Stimulated activated CD8-positive, alpha-beta memory T cell treated with anti-CD3 and anti-CD28 coated beads, Interleukin-15, amount 100 ng/mL, for 1 hour (primary cell): ENCODE measurements at places on chromosomes 3 and 15.

DNA sequence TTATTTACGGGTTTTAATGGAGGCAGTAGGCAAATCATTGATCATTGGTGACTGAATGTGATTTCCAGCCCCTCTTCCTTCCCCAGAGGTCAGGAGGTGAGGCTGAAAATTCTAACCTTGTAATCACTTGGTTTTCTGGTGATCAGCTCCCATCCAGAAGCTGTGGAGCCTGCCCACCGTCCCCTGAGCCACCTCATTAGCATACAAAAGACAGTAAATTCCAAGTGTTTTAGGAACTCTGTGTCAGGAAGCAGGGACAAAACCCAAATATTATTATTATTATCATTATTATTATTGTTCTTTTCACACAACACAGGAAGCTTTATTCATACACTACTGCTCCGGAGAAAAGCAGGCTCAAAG is 18.2 kb downstream of the FOXB1 start:
- no peak for DNase-seq

DNA sequence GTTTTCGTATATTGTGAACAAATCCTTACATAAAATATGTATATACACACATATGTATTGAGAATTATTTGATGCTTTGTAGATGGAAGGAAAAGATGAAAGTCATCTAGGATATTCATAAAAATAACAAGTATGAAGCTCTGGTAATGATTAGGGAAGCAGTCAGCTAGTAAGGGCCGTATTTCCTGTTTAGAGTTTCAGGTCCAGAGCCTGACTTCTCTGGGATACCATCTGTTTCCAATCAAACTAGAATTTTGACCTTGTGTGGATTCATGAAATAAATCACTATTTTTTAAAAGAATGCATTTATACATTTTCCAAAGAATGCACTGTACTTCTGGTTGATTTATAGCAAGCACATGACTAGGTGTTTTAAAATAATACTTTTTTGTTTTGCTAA is 156.1 kb upstream of the CGNL1 start:
- DNase-seq, result no peak

- no peak for DNase-seq
Observed at GRCh38 chr15:56028430-56028829, 35.0 kb upstream of the NEDD4 start.

- no peak for DNase-seq
Observed at GRCh38 chr3:40317061-40317855, 7.8 kb downstream of the EIF1B start.

DNA sequence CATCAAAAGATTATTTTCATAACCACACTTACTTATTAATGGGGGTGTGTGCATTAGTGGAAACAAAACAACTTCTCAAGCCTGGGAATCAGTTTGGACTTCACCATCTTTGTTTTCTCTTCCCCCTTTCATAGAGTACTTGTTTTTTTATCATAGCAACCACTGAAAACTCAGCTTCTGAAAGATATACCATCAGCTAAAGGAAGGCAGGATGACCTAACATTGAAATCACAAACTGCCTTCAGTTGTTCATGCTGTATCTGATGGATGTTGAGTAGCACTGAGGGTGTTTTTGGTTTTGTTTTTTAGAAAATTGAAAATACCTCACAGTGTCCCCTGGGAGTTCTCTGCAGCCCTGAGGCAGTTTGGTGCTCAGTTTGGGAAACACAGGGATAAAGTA is 46.5 kb downstream of the NEK10 start:
- DNase-seq, result no peak

DNA sequence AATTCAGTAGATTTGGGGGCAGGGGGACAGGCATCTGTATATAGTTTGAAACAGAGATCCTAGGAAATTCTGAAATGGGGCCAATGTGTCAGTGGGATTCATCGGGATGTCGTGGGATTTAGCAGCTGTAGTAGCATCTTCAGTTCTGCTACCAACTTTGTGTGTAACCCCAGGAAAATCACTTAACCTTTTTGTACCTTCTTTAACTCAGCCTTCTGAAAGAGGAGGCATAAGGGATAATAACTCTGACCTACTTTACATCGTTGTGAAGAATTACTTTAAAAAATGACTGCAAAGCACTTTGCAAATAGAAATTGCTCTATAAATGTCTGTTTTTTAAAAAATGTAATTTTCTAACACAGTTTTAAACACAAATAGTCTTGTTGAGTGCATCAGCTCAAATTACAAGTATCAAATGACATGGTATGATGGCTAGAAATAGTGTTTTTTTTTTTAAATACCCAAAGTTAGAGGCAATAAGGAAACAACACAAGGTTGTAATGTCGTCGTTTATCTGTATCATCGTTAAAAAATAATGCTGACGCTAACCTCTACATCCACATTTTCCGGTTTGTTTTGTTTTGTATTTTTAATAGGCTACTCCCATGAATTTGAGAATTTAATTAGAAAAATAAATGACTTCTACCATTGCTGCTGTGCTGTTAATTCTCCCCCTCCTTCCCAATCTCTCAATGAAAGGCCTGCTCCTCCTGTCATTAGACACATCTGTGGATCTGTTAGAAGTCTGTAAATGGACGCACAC is 338.5 kb downstream of the PTPRG start:
- no peak for DNase-seq

DNA sequence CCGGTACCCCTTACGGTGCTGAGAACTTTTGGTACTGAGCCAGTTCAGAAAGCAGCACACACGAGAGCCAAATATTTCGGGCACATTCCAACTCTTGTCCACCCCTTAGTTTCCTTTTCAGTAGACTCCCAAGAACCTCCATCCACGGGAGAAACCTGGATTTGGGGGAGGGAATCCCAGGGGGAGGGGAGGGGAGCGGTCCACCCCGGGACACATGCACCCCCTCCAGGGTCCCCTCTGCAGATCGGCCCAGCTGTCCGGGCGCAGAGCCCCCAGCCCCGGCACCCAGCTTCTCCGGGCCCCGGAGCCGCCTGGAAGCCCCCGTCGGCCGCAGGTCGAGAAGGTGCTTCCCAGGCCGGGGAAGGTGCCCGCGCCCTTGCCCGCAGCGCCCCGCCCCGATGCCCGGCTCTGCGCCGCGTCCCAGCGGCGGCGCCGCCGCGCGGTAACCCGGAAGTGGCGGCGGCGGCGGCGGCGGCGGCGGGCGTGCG is 455 bp upstream of the ABHD17C start:
- no peak for DNase-seq

GRCh38 chr3:133329626-133330025 is 70.2 kb upstream of the BFSP2 start:
- no peak for DNase-seq

DNA sequence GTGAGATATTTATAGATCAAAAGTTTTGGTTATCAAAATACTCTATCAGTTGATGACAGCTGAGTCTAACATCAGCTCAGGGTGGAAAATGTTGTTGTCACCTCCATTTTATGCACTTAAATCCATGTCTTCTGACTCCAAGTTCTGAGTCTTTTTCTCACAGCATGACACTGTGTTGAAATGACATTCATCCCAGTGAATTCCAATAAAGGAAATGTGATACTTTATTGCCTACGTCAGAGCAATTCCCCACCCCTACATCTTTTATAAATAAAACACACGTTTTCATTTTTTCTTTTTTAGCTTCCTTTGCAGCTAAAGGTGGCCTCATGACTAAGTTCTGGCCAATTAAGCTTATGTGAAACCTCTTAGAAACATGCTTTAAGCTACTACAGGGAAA is 10.7 kb downstream of the DRD3 start:
- no peak for DNase-seq

DNA sequence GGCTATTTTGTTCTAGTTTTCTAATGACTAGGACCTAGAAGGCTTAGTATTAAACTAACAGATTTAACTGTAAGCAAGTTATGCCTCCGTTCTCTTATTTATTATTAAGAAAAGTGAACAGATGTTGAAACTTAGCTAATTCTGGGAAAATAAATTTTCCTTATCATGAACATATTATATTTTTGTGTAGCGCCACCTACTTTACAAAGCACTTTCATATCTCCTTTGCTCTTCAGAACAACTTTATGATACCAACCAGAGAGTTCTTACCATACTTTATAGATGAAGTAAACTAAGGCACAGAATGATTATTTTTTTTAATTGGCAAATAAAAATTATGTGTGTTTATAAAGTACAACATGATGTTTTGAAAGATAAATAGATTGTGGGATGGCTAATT is 59.4 kb downstream of the NME9 start:
- no peak for DNase-seq

DNA sequence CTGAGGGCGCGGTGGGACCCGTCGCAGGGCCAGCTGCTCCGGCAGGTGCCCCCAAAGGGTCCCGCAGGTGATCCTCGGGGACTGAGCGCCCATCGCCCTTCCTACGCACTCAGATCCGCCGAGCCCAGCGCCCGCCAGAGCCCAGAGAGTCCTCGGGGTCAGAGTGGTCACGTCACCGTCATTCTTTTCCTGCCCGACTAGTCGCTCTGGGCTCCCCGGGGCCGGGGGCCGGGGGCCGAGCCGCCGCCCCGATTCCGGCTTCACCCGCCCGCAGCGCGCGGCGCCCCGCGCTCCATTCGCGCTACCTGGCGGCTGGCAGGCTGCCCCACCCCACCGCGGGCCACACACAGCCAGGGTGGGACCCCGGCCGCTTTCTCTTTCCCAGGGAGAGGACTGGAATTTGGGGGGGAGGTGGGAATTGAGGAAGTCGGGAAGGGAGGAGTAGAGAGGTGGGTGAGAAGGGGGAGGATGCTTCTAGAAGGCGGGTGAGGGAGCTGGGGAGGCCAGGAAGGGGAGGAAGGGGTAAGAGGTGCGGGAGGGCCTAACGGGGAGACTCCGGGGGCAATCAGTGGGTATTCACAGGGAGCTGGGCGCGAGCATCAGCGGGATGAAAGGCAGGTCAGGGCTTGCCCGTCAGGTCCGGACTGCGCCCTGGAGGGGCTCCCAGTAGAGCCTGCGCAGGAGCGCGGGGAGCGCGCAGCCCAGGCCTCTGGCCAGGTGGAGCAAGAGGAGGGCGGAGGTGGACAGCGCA is 36.1 kb upstream of the EPHB3 start:
- no peak for DNase-seq

- no peak for DNase-seq
Observed at GRCh38 chr3:104108522-104108921, 1258.2 kb upstream of the ALCAM start.

DNA sequence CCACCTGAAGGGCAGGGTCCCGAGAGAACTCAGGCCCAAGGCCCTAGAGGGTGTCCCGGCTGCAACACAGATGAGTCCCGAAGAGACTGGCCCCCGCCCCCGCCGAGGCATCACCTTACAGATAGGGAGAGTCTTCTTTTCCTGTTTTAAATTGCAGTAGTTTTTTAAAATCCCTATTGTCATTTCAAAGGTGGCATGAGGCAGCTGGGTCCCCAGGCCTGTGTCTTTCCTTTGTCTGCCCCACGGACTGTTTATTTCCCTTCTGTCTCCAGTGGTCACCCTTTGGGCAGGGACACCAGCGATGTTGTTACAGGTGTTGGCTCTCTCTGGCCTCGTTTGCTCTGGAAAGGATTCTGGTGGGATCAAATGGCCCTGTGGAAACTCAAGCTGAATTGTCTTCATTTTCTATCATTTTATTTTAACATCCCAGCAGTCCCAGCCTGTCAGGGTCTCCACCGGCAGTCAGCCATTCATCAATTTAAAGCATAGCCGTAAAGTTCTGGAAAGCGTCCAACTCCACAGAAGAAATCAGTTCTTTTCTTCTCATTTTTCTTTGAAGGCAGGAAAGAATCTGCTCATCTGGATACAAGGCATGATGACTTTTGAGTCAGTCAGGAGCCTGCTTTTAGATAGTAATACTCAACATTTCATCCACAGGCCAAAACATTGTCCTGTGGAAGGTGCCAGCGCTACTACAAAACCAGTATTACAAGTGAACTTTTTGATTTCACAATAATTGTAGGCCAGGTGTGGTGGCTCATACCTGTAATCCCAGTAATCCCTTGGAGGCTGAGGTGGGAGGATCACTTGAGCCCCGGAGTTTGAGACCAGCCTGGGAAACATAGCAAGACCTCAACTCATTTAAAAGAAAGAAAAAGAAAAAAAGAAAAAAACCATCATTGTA is 96.2 kb downstream of the HES1 start:
- no peak for DNase-seq

- no peak for DNase-seq
Observed at GRCh38 chr3:30078736-30079135, 527.7 kb upstream of the TGFBR2 start.

DNA sequence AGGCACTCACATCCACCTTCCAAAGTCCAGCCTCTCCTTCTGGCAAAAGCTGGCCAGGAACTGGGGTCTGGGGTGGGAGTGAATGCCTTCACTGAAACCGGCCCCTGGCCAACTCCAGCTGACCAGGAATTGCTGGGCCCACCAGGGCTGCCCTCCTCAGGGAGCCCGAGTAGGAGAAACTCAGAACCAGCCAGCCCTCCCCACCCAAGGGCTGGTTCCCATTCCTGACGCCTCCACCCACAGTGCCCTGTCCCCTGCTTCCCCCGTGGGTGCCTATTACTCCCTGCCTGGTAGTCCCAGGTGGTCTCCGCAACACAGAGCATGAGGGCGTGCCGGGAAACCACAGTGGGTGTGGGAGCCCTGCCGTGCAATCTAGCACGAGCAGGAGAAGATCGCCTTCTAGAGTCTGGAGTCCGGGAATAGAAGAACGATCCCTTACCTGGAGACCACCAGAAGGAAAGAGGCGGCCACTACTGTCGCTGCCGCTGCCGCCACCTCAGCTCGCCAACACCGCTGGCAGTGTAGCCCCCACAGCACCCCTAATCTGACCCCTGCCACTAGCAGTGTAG is 178.8 kb downstream of the POTEB3 start:
- no peak for DNase-seq

DNA sequence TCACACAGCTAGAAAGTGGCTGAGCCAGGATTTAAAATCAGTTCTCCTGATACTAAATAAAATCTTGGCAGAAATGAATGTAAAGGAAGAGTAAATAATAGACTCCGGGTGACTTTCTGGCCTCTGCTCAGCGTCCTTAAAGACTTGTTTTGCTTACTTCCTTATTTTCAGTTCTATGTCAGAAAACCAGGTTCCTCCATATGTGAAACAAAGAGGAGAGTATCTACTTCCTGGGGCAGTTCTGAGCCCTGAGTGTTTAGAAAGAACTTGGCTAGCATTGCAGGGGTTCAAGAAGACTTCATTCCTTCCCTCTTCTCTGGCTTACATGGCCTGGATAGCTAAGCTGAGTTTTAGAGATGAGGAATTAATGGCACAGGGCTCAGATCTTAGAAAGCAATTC is 222.8 kb upstream of the TLE3 start:
- DNase-seq, result no peak

DNA sequence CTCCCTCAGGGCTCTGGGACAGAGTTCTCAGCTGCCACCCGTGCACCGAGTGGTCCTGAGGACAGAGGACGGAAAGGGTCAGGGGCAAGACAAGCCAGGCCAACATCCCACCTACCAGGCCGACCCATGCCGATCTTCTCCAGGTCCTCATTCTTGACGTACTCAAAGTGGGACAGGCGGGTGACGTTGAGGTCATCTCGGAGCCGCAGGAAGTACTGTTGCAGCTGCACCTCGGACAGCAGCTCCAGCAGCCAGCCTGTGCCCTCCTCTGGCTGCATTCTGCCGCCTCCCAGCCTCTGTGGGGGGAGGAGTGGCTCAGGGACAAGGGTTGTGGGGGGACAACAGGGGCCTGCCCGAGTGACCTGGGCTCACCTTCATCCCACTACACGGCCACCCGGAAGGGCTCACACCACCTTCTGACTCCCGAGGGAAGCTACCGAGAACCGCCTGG is 20.0 kb downstream of the TNK2 start:
- no peak for DNase-seq
